HFF-Myc (cell line): ENCODE measurements at places on chromosomes 1 and 21.

DNA sequence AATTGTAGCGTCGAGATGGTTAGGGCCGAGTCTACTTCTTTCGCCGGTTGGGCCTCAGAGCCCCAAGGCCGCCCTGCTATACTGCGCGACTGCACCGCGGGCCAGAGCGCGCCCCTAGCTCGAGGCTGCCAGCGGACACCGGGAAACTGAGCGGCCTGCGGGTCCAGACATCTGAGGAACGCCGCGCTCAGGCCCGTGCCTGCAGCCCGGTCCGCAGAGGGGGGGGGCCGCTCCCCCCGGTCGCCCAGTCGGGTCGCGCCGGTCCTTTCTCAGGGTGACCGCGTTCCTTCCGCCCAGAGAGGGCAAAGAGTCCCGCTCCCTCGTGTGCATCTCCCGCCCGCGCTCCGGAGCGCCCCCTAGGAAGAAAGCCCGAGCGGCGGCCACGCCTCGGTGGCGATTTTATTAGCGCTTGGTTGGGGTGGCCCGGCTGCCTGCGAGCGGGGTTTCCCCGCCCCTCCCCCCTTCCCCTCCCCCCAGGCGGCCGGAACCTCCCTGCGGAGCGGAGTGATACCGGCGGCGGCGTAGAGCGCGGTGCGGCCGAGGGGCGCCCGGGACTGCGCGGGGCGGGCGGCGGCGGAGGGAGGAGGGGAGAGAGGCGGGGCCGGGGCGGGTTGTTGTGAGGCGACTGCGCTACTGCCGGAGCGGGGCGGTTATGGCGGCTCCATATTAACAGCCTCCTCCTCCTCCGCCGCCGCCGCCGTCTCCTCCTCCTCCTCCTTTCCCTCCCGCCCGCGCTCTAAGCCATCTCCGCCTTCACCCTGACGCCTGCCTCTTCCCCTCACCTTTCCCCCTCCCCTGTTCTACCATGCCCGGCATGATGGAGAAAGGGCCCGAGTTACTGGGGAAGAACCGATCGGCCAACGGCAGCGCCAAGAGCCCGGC is at the start of gene RCOR3:
Gene RCOR3 (plus strand): TSS at position 611 of the 882 bp plus-strand sequence. CDS start 195 bp downstream, at position 806.
- DNase-seq, result peak; percentile 55

GRCh38 chr21:34201001-34201400 is 127.6 kb downstream of the MRPS6 start:
- no peak for DNase-seq

DNA sequence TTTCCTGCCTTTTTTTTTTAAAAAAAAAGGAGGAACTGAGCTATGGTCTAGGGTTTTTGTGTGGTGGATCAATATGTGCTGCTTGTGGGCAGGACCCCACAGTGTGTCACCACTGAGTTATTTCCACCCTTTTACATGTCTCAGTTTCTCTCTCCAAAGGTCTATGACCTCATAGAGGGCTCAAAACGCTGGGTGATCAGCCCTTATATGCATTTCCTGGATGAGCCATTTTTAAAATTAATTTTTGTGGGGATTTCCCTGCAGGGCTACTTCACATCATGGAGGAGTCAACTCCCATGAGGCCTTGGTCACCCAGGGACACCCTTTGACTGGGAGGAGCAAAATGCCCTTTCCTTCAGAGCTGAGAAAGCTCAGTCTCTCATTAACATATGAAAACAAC is 20.7 kb upstream of the HAO2 start:
- no peak for DNase-seq

GRCh38 chr1:63693944-63694571 is 79.8 kb upstream of the ROR1 start:
- DNase-seq, result no peak

DNA sequence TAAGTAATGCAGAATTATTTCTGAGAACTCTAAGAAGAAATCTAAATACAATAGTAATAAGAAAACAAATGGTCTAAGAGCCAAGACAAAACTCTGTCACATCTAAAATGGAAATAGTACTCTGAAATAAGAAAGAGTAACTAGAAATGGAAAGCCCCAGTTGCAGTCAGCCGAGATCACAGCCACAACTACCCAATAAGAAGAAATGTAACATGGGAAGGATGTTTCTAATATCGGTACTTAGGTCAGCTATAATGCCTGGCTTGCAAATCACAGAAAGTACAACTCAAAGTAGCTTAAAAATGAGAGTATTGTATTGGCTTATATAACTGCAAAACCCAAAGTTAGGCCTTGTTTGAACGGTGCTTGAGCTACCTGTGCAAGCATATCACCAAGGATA is 58.6 kb upstream of the USP25 start:
- no peak for DNase-seq

GRCh38 chr1:234970401-234970730 is 158.3 kb downstream of the TOMM20 start:
- DNase-seq, result peak; percentile 59

DNA sequence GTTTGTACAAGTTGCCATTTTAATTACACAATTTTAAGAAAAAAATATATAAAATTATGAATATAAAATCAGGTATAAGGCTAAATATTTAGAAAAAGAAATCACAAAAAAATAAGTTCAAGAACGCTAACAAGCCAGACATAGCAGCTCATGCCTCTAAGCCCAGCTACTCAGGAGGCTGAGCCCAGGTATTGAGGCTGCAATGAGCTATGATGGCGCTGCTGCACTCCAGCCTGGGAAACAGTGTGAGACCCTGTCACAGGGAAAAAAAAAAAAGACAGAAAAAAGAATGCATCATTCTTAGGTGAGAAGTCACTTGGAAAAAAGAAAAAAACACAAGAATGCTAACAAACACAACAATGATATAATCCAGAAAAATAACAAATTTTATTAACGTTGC is 112.3 kb upstream of the PRDX6 start:
- no peak for DNase-seq

- no peak for DNase-seq
These were observed 1.8 kb downstream of the LPGAT1 start for GRCh38 chr1:211828584-211829342.

DNA sequence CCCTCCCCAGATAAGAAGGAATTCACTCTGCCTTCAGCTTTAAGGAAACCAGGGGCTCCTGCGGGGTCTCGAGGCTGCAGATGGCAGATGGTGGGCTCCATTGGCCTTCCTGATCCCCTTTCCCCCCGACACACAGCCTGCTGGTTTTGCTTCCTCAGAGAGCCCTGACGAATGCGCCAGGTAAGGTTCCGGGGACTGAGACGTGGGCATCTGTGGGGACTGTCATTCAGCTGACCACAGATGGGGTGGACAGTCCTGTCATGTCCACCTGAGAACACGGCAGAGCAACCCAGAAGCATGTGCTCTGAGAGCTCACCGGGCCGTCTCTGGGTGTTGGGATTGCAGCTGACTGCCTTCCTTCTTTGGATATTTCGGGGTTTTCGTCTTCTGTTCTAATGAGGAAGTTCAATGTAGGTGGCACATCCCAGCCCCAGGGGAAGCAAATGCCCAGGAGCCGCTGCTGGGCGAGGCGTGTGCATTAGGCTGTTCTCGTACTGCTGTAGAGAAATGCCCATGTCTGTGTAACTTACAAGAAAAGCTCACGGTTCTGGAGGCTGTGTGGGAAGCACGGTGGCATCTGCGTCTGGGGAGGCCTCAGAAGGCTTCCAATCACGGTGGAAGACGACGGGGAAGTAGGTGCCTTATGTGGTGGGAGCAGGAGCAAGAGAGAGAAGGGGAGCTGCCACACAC is 22.6 kb upstream of the TTC34 start:
- DNase-seq, result no peak

GRCh38 chr21:32658524-32658923 is 46.3 kb upstream of the CFAP298 start:
- DNase-seq, result no peak

- no peak for DNase-seq
These were observed 10.5 kb downstream of the UCK2 start for GRCh38 chr1:165837838-165838364.

GRCh38 chr1:183185941-183186490 is at the start of gene LAMC2:
Gene LAMC2 (plus strand): TSS chr1:183186264. CDS start chr1:183186353, 89 bp downstream.
- DNase-seq, result no peak

GRCh38 chr1:26811708-26812107 is 14.8 kb upstream of the ZDHHC18 start:
- DNase-seq, result no peak

DNA sequence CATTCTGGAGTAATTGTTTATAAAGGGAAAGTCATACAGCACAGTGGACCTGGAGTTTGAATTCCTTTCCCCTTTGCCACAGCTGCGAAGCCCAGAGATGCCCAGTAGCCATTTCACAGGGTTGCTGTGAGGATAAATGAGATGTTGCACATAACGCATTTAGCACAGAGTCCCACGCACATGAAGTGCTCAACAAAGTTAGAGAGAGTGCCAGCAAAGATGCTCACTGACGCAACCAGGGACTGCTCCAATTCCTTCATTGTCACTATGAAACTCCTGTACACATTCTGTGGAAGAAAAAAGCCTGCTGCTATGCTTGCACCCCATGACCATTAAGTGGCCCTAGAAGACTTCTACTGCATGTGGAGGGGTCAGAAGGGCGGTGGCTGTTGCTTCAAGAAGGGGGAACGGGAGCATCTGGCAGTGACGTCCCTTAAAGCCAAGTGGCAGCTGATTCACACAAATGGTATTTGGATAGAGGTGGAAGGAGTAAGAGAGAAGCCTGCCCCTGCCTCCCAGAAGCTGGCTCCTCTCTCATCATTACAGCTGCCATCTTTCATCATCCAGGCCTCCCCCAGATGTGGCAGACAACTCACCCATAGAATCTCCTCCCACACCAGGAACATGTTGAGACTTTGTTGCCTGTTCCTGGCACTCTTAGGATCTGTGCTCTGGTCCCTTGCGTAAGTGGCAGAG is 26.5 kb upstream of the VAV3 start:
- DNase-seq, result peak; percentile 43

DNA sequence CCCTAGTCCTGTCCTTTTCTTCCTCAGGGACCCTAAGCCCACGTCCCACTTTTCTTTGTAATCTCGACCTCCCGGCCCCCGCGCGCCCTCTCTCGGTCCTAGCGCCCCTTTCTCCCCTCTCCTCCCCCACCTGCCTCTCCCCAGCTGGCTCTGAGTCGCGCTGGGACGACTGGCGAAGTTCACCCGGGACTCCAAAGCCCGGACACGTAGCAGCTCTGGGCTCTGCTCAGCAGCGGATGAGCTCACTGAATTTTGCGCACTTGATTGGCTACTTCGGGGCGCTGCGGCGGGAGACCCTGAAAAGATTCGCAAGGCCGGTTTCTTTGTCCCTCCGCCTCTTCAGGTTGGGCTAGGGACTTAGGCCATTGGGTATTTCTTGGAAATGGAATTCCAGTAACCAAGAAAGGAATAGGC is 16.3 kb upstream of the ACKR1 start:
- DNase-seq, result no peak

DNA sequence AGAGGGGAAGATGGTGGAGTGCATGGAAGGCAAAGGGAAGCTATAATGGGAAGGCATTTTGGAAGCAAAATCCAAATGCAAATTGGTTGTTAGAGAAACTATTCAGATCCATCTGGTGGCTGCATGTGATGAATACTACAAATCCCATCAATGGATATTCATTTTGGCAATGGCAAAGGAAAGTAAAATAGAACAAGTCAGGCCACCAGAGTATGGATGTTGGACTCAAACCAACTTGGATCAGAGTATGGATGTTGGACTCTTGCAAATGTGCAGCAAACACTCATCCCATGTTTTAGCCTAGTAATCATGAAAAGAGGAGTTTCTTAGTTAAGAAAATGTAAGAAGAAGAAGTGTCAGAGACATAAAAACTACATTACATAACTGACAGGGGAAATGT is 289.6 kb upstream of the DAB1 start:
- no peak for DNase-seq

- peak; percentile 33 for DNase-seq
These were observed 51.0 kb downstream of the KIAA0319L start for GRCh38 chr1:35505911-35506798.

DNA sequence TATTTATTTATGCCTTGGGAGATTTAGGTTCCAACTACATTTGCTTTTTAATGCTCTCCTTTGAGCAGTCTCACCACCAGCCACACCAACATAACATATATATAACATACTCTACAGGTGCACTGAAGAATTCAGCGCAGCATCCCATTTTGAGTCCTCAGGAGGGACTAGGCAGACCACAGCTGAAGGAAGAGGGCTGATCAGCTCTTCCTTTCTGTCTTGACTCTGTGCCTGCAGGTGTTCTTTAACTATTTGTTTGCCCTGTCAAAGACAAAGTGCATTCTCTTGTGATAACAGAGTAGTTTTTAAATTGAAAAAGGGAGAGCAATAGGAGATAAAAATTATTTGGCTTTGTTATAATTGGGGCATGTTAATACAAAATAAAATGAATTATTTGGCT is 17.0 kb downstream of the HIPK1 start:
- no peak for DNase-seq

DNA sequence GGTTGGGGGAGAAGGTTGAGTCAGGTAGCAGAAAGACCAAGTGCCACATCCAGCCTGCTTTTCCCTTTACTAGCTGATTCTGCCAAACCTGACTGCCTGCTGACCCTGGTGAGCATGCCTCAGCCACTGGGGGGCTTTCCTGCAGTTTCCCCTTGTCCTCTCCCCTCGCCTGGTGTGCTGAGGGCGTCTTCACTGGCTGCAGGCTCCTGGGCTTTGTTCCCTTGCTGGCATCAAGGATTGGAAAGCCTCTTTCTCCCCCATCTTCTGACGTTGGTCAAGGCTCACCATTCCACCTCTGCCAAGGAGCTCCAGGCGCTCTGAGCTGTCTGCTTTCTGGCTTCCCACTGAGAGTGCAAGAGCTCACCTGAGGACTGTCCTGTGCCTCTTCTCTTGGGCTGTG is 28.4 kb downstream of the MAN1C1 start:
- no peak for DNase-seq

DNA sequence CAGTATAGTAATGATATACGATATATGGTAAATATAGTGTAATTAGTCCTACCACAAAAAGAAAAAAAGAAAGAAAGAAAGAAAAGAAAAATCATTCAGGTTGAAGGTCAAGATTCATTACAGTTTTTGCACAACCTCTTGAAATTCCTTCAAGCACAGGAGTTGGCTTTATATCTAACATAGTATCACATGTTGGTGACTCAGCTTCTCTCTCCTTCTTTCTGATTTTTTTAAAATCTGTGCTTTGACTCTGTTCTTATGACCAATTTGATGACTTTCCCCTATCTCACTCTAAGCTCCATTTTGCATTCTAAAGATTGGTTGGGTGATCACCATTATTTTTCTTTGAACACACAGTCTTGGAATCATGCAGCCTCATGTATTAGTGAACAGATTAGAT is 148.2 kb upstream of the COL11A1 start:
- no peak for DNase-seq

GRCh38 chr1:177054542-177054941 is 110.0 kb downstream of the ASTN1 start:
- no peak for DNase-seq

GRCh38 chr1:41851589-41851988 is 67.1 kb downstream of the HIVEP3 start:
- DNase-seq, result peak; percentile 59

DNA sequence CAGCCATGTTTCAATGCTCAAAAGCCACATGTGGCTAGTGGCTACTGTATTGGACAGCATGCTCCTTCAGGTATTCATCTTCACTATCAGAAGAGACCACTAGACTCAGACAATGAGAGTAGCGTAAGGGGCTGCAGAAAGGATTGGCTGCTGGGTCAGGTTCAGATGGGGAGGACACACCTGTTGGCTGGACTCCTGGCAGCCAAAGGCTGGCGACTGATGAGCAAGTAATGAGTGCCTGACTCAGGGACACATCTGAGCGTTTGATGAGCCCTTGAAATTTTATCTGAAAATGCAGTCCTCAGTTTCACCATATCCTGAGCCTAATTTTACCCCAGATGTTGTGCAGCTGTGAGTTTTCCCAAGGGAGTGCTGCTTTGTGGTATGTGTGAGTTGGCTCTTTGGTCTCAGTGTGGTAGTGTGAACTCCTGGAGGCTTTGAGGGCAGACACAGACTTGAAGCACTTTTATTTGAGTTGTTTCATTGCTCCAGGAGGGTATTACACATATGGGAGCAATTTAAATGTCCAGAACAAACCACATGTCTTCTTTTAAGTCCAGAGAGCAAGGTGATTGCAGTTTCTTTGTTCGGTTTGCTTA is 9.6 kb downstream of the ST6GALNAC3 start:
- DNase-seq, result peak; percentile 76
